ENCODE measurements at places on chromosomes 16 and 17.

DNA sequence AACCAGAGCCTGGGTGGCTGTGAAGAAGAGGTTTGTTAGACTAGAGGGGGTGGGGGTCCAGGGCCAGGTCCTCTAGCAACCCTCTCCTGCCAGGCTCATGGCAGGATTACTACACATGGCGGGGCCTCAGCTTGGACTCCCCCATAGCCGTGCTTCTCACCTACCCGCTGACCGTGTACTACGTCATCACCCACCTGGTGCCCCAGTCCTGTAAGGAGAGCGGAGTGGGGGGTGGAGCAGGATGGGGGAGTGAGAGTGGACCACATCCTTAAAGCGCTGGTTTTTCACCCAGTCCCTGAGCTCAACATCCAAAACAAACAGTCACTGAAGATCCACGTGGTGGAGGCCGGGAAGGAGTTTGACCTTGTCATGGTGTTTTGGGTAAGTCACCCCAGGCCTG lies 4.2 kb upstream of the CXCL16 start:
- DNase-seq: no peak

GRCh38 chr17:40041196-40041595 lies 13.0 kb downstream of the MED24 start:
- no peak for DNase-seq

DNA sequence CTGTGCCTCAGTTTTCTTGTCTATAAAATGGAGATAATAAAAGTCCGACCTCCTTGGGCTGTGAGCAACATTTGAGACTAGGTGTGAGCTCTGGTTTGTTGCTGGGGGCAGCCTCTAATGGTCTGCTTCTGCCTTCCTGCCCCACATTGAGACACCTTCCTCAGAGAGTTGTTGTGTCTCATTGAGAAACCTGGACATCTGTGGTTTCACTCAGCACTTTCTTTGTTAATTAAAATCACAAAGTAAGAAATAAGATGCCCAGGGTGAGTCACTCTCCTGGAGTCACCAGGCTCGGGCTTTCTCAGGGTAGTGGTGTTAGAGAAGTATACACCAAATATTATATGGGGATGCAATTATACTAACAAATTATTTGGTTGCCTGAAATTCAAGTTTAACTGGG lies 389.2 kb upstream of the SALL1 start:
- no peak for DNase-seq

DNA sequence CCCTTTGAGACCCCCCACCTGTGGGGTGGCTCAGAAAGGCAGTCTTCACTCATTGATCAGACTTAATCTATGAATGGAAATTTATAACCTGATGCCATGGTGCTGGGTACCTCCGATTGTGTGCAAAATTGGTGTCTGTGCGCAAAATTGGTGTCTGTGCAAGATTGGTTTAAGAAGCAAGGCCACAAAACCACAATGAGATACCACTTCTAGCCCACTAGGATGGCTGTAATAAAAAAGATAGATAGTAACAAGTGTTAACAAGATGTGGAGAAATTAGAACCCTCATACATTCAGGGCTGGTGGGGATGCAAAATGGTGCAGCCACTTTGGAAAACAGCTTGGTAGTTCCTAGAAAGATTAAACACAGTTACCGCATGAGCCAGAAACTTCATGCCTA lies 13.9 kb upstream of the CSNK2A2 start:
- no peak for DNase-seq

DNA sequence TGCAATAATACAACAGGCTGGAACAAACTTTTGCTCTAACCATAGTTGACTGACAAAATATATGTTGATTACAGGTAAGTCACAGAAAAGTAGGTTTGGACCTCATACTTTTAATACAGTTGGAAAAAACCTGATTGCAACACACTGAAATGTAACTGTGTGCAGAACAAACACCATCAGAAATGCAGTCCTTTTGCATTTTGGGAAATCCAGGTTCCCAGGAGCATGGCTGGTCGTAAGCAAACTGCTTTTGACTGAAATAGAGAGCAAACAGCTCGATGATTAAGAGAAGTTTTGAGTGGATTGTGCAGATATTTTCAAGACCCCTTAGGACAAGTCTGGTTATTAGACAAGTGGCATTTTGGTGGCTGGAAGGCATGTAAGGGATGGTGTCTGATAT lies 8.0 kb downstream of the IGF2BP1 start:
- no peak for DNase-seq

DNA sequence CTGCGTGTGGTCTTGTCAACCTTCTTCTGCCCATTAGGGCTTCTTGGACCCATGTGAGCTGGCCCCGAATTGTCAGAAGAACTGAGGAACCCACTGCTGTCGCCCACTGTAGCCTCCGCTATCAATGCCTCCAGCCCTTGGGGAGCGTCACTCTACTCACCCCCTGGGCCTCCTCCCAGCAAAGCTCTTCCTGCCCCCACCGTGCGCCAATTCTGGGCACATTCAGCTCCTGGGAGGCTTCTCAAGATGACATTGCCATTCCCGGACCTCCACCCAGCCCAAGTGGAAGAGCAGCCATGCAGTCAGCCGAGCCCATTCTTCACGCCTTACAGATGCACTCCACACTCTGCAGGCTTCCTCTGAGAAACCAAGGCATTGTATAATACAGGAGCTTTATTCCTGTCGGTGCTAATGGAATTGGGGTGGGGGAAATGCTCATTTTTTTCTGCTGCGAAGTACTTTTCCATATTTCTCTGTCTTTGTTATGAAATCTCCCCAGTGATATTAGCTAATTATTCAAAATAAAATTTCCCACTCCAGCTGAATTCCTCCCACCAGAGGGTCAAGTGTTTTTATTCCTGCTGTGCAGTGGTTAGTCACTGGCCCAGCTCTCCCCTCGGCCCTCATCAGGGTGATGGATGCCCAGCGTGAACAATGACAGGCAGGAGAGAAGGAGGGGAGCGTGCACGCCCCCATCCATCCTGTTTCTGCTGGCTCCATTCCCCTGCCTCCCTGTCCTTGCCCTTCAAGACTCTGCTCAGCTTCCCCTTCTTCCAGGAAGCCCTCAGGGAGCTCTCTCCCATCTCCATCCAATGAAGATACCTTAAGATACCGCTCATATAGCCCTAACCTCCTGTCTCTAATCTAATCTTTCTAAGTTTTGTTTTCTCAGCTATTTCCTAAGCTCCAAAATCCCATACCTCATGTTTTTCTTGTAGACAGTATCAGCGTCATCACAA lies 87.7 kb downstream of the C16orf95 start:
- DNase-seq: no peak

- no peak for DNase-seq
Measured at GRCh38 chr16:27720731-27721530, 171.0 kb downstream of the KATNIP start.

DNA sequence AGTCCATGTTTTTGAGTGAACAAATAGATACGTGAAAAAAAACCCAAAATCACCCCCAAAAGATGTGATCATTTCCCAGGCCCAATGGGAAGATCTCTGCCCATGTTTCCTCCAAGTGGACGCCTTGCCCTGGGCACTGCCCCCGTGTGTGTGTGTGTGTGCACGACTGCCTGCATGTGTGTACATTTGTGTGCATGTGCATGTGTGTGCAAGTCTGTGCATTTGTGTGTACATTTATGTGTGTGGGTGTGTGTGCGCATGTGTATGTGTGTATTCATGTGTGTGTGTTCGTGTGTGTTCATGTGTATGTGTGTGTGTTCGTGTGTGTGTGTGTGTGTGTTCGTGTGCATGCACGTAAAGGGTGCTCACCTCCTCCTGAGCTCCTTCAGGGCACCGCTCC lies 16.8 kb upstream of the LRRC37A3 start:
- no peak for DNase-seq
